Myocyte (in vitro differentiated cells): ENCODE measurements at places on chromosomes 4 and X.

- peak; percentile 74 for DNase-seq
Observed at GRCh38 chr4:83282049-83282535, 2.5 kb downstream of the COQ2 start.

DNA sequence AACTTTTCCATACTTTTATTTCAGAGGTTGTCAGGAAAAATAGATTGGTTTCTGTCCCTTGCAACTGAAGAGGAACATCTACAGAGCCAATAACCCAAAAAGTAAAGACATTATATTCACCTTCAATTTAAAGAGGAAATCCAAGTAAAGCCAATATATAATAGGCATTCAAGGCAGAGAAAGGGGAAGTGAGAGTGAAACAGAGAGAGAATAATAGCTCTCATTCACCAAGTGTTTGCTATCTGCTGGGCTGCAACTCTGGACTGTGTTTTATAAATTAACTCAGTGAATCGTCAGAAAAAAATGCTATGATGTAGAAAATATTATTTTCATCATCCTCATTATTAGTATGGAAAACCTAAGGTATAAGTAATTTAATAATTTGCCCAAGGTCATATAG, 448.5 kb downstream of the TRAM1L1 start:
- no peak for DNase-seq

DNA sequence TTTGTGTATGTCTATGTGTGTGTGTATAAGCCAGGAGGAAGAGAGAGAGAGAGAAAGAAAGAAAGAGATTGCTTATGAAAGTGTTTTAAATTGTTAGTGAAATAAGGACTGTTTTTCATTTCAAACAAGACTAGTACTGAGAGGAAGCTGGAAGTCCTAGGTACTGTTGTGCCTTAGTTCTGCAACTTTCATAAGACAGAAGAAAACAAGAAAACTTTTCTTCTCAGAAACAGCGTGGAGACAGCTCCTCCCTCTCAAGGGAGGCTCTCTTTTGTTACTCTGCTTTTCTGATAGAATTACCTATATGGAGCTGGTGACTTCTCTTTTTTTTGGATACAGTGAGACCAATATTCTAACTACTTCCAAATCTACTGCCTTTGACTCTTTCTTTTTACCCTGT, 62.5 kb downstream of the BANK1 start:
- DNase-seq: no peak

GRCh38 chr4:82715731-82716617, 82.6 kb downstream of the SCD5 start:
- DNase-seq: no peak

GRCh38 chr4:24024605-24025004, 134.8 kb upstream of the PPARGC1A start:
- no peak for DNase-seq

- DNase-seq: peak; percentile 46
Observed at GRCh38 chr4:103774326-103774825, 54.6 kb upstream of the TACR3 start.

- no peak for DNase-seq
Observed at GRCh38 chr4:53380221-53380620, 2.8 kb downstream of the FIP1L1 start.

GRCh38 chr4:105129286-105130040, 17.2 kb upstream of the TET2 start:
- DNase-seq: no peak
